ENCODE measurements at places on chromosomes 2 and 18. TPM values are rescaled to one million over a fixed set of nuclear protein-coding genes. Genes with fewer than 3 reads are reported as not detected.

GRCh38 chr2:241149675-241149924 lies 328 bp upstream of the PASK start:
- no peak for DNase-seq
- H3K27me3 ChIP-seq: no peaks in the 10 kb centered on the region
- peaks cover 5% of the 10 kb centered on the region for H3K36me3 ChIP-seq
- H3K27ac ChIP-seq: peak overlapping the region; percentile 60
- H3K4me3 ChIP-seq: peak overlapping the region; percentile 94

SP140 gene
- 58.7 TPM for total RNA-seq

DNA sequence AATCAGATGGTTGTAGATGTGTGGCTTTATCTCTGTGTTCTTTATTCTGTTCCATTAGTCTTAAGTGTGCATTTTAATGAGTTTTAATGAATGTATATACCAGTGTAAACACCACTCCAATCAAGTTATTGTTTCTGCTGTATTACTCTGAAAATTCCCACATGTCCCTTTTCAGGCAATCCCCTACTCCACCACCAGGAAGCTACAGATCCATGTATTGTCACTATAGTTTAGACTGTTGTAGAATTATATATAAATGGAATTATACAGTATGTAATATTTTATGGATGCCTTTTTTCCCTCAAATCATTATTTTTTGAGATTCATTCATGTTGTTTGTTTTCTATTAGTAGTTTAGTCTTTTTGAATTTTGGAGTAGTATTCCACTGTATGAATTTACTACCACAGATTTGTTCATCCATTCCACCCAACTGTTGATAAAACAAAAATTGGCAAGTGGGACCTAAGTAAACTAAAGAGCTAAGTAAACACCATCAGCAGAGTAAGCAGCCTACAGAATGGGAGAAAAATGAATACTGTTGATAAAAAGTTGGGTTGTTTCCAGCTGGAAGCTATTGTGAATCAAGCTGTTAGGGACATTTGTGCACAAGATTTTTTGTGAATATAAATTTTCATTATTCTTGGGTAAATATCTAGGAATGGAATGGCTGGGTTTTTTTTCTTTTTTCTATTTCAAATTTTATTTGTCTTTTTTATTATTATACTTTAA lies 262.0 kb downstream of the CAMKMT start:
- H3K27ac ChIP-seq: no peak overlapping the region
- H3K4me3 ChIP-seq: no peak overlapping the region
- H3K36me3 ChIP-seq: no peaks in the 10 kb centered on the region
- no peaks in the 10 kb centered on the region for H3K4me1 ChIP-seq
- H3K27me3 ChIP-seq: no peaks in the 10 kb centered on the region
- DNase-seq: no peak

DNA sequence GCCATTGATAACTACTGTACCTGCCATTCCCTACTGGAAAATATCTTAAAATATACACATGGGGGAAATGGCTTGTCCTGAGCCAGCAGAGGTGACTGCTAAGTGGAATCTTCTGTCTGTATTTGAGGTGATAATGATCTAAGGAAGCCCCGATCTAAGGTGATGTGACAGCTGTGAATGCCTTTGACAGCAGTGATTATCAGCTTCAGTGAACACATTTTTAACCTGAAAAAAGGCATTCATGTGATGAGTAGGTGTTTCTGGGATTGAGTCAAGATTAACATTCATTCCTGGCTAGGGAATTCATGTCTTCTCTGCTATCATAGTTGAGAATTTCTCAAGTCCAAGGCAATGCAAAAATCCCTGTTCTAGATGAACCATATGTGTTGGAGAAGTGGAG lies 9.1 kb upstream of the MAPRE2 start:
- H3K4me1 ChIP-seq: peaks cover 36% of the 10 kb centered on the region
- H3K36me3 ChIP-seq: peaks cover 10% of the 10 kb centered on the region
- H3K4me3 ChIP-seq: no peak overlapping the region

DNA sequence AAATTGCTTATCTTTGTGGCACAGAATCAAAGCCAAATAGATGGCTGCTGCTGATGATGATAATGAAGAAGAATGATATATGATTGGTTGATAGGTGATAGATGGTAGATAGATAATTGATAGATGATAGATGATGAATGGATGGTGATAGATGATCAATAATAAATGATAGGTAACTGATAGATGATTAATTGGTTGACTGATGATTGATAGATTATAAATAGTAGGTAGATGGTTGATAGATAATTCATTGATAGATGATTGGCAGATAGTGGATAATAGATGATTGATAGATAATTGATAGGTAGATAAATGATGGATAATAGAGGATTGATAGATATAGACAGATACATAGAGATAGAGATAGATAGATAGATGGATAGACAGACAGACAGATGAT lies 430.2 kb downstream of the EIPR1 start:
- H3K4me1 ChIP-seq: no peaks in the 10 kb centered on the region
- no peak for DNase-seq
- H3K4me3 ChIP-seq: no peak overlapping the region
- no peaks in the 10 kb centered on the region for H3K36me3 ChIP-seq
- no peaks in the 10 kb centered on the region for H3K27me3 ChIP-seq
- H3K27ac ChIP-seq: no peak overlapping the region

DNA sequence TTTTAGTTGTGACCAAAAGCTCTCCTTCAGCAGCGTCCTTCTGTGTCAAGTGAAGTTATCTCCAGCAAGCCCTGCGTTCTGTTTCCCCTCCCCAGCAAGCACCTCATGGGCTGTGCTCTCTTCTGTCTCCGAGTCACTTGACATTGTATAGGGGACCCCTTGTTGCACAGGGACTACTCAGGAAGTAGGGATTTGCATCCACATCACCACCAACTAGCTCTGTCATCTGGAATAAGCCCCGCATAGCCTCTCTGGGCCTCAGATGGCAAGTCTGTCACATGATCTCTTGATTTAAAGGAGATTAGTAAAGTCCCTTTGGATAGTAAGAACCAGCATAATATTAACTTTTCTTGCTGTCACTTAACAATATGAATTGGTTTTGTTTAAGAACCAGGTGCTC lies 32.0 kb upstream of the STPG4 start:
- no peak for DNase-seq
- H3K27me3 ChIP-seq: peaks cover 32% of the 10 kb centered on the region
- no peak overlapping the region for H3K27ac ChIP-seq
- no peaks in the 10 kb centered on the region for H3K36me3 ChIP-seq

STAT4 gene
- 177 TPM for total RNA-seq

- no peak overlapping the region for H3K27ac ChIP-seq
- H3K4me3 ChIP-seq: no peak overlapping the region
- H3K27me3 ChIP-seq: peaks cover 10% of the 10 kb centered on the region
- DNase-seq: no peak
- H3K4me1 ChIP-seq: peaks cover 1% of the 10 kb centered on the region
These were observed 50.5 kb upstream of the LGALSL start for GRCh38 chr2:64403426-64403825.

DNA sequence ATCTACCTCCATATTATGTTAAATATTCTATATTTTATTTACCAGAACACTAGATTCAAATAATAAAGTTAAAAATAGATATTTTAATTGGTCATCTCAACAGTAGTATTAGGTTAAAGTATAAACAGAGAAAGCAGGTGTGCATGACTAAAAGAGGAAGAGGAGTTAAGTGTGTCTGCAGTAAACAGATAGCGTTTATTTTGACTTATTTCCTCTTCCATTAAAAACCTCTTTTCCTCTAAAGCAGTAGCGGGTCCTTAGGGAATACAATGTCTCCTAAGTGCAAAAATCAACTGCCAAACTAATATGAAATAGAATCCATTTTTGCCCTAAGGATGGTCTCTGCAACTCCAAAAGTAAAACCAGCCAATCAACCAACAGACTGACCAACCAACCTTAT lies 27.7 kb downstream of the EIF2AK3 start:
- no peak overlapping the region for H3K27ac ChIP-seq
- no peak for DNase-seq
- no peak overlapping the region for H3K4me3 ChIP-seq
- peaks cover 20% of the 10 kb centered on the region for H3K4me1 ChIP-seq

CFAP65 gene
- not detected for total RNA-seq

DNA sequence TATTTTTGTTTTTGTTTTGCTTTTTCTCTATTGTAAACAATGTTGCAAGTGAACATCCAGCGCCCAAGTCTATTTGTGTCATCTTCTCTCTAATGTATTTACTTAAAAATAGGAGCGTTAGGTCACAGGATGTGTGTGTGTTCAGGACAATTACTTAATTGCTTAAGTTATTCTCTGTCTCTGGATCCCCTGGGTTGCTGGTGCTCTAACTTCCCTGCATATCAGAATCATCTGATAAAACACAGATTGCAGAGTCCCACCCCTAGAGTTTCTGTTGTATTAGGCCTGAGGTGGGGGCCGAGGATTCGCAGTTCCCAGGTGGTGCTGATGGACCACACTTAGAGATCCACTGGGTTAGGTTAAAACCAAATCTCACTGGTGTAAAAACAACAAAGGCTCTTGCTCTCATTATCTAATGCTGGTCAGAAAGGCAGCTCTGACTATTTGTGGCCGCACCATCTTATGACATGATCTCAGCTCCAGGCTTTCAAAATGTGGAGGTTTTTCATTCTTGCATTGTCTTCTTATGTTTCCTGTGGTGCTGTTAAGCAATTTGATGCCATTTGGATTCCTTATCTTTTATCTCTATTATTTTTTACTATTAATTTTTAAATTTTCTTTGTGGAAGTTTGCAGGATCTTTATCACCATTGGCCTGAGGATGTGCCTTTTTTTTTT lies 87.7 kb downstream of the CLIP4 start:
- H3K27ac ChIP-seq: no peak overlapping the region
- no peak overlapping the region for H3K4me3 ChIP-seq
- no peaks in the 10 kb centered on the region for H3K4me1 ChIP-seq
- no peaks in the 10 kb centered on the region for H3K36me3 ChIP-seq

Data from activated naive CD8-positive, alpha-beta T cell treated with anti-CD3 and anti-CD28 coated beads, Interleukin-2, amount 10 ng/mL, durations not matched to agents 7 days and 5 days (primary cell).